ENCODE measurements at places on chromosomes 2 and 18.

DNA sequence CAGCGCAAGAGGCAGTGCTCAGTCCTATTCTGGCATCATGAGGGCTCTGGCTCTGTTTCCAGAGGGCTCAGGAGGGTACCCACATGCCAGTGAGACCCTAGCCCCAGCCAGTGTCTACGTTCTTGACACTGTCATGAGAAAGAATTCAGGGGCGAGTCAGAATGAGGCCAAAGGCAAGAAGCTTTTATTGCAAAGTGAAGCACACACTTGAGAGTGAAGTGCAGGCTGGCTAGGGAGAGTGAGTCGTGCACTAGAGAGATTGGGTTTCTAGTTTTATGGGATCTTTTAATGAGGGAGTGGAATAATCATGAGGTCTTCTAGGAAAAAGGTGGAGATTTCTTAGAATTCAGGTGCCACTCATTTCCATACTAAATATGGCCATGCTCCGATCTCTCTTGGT is 164.1 kb downstream of the DCDC2C start:
- DNase-seq = no peak

DNA sequence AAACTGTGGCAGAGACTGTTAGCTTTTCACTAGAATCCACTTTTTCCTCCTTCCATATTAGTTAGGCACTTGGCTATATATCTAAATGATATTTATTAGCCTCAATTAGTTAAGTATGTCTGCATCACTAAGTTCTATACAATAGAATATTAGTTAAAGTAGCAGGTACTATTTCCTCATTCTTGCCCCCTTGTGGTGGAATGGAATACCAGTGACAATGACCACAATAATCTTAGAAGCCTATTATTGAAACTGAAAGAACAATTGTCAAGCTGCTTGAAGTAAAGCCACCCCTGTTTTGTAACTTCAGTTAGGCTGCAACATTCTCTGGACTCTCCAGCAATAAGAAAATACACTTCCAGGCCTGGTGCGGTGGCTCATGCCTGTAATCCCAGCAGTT is 476.3 kb upstream of the VWC2L start:
- peak; percentile 11 for DNase-seq

DNA sequence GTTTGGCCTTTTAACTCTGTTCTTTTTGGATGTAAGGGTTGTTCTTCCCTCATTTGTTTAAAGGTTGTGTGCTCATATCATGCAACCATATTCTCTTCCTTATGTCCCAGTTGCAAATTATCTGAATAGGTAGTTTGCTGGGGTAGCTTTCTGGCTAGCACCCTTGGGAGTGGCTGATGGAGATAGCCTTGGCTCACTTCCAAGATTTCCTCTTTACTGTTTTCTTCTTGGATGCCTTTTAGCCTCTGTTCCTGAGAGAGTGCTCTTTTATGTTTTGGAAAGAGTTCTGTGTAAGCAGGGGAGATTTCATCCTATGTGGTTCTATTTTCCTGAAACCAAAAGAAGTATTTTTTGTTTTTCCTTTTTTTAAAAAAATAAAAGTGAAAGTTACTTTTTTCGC is 25.4 kb downstream of the USP14 start:
- DNase-seq = peak; percentile 35

DNA sequence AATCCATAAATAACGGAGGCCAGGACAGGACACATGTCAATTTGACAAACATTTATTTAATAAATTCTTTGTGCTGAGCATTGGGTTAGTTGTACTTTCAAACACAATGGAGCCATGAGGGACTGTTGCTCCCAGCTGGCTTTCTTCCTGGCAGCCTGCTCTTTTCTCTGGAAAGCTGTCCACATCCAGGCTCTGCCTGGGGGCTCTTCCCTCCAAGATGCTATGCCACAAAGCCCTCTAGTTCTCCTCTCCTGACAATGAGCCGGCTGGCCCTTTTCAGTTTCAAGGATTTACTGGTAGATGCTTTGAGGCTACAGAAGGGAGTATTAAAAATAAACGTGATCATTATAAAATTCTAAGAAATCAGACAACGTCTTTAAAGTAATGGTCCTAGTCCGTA is 44.1 kb upstream of the SLC14A2 start:
- no peak for DNase-seq

- peak; percentile 78 for DNase-seq
Observed at GRCh38 chr2:224520064-224520463, 65.1 kb downstream of the CUL3 start.

Data from EH (cell line).